ENCODE measurements at places on chromosomes 16 and 17.

DNA sequence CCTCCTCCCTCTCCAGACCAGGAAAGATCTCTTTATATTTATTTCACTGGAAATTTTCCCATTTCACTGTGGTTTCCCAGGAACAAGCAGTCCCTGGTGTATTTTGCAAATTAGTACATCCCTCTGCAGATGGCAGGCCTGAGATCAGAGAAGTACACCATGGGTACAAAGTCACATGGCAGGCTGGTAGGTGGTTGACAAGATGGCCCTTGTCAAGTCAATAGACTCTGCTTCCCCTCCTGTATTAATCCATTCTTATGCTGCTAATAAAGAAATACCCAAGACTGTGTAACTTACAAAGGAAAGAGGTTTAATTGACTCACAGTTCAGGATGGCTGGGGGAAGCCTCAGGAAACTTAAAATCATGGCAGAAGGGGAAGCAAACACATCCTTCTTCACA is 51.6 kb upstream of the KSR1 start:
- DNase-seq, result no peak

DNA sequence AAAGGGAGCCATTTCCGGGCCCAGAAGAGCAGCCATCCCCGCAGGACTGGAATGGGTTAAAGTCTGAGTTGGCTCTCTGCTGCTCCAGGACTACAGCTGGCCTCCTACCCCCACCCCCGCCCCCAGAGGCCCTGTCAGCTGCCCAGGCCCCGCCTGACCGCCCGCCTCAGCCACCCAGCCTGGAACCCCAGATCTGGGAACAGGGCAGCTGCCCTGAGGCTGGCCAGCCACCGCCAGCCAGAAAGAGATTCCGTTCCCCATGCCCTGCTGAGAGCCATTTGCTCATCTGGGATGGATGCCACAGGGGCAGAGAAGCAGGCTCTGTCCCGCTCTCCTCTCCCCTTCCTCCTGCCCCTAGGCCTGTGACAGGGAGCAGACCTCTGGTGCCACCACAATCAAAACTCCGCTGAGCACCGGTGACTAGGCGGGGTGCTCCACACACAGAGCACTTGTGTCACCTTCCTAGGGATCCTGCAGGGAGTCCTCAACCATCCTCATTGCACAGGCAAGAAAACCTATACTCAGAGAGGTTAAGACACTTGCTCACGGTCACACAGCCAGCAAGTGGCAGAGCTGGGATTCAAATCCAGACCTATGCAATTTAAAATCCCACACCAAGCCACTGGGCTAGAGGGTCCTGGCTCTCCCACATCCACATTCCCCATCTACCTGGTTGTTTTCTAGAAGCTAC is 44.1 kb downstream of the ZNF423 start:
- DNase-seq, result no peak

GRCh38 chr16:770411-770810 is 9.9 kb downstream of the MSLN start:
- DNase-seq, result no peak

DNA sequence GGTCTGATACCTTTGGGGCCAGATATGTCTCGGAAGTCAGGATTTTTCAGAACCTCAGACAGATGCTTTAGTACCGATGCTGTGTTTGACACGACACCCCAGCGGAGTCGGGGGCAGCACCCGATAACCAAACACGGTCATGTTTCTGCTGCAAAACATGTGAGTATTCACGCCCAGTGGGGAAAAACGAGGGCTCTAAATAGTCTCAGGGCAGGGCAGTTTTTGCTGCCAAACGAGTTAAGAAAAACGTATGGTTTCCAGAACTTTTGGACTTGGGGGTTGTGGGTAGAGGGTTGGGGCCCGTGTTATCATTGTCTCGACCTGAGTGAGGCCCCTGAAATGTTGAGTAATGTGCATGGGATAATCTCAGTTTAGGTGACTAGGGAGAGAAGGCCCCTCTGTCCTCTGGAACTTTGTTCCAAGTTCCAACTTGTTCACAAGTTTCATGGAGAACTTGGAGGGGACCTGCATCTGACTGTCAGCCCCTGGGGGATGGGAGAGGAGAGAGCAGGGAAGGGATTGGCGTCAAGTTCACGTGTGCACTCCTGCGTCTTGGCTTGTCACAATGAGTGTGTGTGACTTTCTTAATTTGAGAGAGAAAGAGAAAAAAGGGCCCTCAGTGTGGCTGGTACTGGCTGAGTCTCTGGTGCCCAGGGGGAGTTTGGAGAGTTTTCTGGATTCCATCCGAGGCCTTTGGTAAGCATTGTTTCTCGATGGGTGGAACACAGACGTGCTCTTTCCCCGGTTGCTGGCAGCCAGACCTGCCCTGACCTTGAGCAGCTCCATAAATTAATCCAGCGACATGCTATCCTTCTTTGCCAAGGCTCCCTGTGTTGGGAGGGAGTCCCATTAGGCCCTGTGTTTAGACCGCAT is 83.9 kb upstream of the CIBAR2 start:
- no peak for DNase-seq

GRCh38 chr16:89117227-89117974 is 23.7 kb downstream of the ACSF3 start:
- no peak for DNase-seq

DNA sequence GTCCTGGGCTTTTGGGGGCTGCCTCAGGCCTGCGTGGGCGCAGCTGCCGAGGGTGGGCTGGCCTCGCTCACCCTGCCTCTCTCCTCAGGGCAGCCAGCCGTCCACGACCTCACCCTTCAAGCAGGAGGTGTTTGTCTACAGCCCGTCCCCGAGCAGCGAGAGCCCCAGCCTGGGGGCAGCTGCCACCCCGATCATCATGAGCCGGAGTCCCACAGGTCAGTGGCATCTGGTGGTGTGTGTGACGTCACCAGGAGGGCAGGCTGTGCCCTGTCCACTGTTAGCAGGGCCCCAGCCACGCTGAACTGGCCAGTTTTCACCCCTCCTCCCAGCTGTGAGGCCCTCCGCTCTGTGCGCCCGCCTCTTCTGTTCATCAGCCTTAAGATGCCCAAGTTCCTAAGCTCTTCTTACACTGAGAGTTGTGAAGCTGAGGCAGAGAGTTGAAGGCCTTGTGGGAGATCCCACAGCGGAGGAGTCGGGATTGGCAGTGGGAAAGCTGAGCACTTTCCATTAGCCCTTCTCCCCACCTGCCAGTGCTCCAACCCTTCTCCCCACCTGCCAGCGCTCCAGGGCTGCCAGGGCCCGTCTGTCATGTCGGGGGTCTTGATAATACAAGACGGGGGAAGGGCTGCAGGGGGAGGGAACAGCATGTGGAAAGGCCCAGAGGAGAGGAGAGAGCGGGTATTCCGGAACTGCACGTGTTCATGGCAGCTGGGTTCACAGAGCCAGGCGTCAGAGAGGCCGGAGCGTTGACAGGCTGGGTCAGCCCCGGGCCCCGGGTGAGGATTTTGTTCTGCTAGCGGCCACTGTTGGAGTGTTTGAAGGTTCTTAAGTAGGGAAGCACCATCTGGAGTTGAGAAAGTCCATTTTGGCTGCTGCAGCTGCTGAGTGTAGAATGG is 36.3 kb downstream of the OR1D5 start:
- DNase-seq, result no peak

DNA sequence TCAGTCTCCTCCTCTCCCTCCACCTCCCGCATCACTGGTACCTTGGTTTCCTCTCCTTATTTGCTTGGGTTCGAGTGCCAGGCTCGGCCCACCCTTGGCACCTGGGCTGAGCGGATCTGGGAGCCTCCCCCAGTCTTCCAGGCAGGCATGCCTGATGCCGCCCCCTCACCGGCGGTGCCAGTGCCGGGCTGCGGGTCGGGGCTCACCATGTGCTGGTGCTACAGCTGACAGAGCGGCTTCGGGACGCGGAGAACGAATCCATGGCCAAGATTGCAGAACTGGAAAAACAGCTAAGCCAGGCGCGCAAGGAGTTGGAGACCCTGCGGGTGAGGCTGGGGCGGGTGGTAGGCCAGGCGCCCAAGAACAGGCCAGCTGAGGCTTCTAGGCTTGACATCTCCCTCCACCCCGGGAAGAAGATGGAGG is 19.2 kb downstream of the FMNL1 start:
- no peak for DNase-seq

DNA sequence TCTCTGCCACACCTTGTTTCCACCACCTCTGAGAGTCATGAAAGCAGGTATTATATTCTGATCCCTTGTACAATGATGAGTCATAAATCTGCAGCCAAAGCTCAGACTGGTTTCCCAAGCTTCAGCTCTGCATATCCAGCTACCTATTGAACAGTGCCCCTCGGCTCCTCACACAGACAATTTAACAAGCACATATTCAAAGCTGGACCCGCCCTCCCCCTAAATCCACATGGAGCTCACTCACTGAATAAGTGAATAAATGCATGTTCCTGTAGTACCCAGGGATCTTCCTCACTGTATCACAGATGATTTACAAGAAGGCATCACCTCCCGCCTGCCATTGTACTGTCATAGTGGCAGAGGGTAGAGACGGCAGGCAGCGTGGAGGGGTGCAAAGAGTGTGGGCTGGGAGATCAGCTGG is 516.4 kb downstream of the GRIN2A start:
- no peak for DNase-seq

DNA sequence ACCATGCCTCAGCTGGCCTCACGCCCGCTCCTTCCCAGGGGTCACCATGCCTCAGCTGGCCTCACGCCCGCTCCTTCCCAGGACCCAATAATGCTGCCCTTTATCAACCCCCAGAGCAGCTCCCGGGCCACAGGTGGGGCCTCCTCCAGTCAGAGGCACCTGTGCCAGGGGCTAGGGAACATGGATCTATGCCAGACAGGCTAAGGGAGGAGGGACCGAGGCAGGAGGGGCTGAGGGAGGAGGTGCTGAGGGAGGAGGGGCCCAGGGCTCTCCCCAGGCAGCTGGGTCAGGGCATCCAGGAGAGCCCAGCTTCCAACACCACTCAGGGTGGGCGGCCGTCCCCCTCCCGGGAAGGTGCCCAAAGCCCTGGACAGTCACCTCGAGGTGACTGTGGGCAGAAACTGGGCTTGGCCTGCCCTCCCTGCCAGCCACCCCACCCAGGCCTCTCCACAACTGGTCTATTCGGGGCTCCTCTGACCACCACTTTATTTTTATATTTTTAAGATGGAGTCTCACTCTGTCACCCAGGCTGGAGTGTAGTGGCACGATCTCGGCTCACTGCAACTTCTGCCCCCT is 19.4 kb downstream of the UTS2R start:
- no peak for DNase-seq

DNA sequence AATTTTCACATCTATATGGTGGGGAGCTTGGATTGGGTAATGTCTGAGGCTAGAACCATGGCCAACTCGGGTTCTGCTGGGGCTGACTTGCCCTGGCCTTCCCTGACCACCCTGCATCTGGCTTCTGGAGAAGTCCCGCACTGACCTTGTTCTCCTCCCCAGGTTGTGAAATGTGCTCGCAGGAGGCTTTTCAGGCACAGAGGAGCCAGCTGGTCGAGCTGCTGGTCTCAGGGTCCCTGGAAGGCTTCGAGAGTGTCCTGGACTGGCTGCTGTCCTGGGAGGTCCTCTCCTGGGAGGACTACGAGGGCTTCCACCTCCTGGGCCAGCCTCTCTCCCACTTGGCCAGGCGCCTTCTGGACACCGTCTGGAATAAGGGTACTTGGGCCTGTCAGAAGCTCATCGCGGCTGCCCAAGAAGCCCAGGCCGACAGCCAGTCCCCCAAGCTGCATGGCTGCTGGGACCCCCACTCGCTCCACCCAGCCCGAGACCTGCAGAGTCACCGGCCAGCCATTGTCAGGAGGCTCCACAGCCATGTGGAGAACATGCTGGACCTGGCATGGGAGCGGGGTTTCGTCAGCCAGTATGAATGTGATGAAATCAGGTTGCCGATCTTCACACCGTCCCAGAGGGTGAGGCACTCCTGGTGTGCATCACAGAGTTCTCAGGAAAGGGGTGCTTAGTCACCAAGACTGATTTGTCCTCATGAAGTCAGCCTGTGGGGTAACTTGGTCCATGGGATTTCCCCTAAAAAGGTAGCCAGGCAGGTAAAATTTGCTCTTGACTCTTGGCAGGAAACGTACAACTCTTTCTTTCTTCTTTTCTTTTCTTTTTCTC is 6.1 kb downstream of the NOD2 start:
- peak; percentile 68 for DNase-seq

DNA sequence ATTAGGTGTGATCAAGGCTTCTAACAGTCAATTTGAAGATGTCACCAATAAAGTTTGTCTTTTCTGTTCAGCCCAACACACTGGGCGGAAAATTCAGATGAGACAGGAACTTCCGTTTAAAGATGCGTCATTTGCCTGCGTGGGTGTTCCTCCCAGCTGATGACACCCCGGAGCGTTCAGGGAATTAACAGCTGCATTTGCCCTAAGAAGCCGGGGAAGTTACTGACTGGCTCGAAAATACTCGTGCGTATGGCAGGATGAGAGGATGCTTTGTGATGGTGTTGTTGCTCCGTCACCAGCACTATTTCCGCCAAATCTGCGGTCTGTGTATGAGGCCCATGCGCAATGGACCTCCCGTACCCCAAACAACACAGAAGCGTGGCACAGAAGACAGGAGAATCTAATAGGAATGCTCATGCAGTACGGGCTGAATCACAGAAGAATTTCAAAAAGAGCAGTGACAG is 11.9 kb upstream of the PVALEF start:
- DNase-seq, result no peak

- peak; percentile 72 for DNase-seq
Measured at GRCh38 chr17:28726226-28726626, at the start of gene TLCD1. TSS of gene TLCD1 (minus strand) at chr17:28726233. CDS start at chr17:28726097, 136 bp downstream.

- DNase-seq, result no peak
Measured at GRCh38 chr16:50309156-50309526, 42.8 kb downstream of the ADCY7 start.

GRCh38 chr17:79789943-79790804 is 6.7 kb downstream of the CBX8 start:
- DNase-seq, result no peak

GRCh38 chr16:28494121-28494851 is at the start of gene APOBR:
TSS of gene APOBR (plus strand) at chr16:28494643. CDS start at chr16:28494682, 39 bp downstream.
- peak; percentile 81 for DNase-seq

- DNase-seq, result no peak
Measured at GRCh38 chr16:48203974-48204824, 39.9 kb upstream of the LONP2 start.

- no peak for DNase-seq
Measured at GRCh38 chr16:73014768-73015167, 33.2 kb downstream of the ZFHX3 start.

DNA sequence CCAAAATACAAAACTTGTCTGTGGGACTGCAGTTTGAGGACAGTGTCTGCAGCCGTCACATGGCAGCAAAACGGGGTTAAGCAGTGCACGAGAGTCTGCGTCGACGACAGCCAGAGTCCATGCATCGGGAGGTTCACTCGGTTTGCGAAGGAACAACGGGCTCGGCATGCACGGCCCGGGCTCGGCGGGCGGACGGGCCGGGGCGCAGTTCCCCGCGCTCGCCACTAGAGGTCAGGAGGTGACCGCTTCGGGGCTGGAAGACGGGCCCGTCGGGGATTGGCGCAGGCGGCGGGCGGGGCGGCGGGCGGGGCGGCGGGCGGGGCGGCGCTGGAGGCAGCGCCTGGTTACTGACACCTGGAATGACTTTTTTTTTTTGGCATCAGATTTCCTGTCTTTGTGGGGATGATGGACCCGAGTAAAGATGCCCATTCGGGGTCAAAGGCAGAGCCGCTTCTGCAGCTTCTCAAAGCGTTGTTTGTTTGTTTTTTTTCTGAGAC is 6.5 kb downstream of the SCGB1C2 start:
- peak; percentile 69 for DNase-seq

- peak; percentile 46 for DNase-seq
Measured at GRCh38 chr16:30054959-30055553, 10.5 kb upstream of the ALDOA start.

Data from stimulated activated CD4-positive, alpha-beta T cell treated with anti-CD3 and anti-CD28 coated beads, Interleukin-15, amount 100 ng/mL, for 48 hours (primary cell).